Type B pancreatic cell (in vitro differentiated cells): ENCODE measurements at places on chromosomes 4 and X.

DNA sequence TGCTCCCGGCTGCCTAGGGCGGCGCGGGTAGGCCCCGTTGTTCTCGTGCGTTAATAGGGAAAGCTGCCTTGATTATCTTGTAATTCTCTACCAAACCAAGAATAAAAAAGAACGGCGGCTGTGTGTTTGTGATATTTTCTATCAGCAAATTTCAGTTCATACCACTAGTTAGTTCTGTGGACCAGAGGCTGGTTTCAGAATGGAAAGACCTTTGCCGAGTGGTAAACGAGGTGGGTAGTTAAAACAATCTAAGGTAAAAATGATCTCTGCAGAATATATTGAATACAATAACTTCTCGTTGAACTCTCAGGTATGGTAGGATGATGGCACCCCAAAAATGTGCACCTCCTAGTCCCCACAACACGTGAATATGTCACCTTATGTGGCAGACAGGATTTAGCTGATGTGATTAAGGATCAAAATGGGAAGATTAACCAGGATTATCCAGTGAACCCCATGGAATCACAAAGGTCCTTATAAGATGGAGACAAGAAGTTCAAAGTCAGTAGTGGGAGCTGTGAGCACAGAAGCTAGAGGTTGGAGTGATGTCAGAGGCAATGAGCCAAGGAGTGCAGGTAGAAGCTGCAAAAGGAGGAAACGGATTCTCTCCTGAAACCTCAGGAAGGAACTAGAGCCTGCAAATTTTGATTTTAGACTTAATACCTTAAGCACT lies 574 bp upstream of the CFAP97 start:
- DNase-seq: no peak
- peaks cover 9% of the 10 kb centered on the region for H3K27me3 ChIP-seq
- H3K4me1 ChIP-seq: peaks cover 34% of the 10 kb centered on the region
- H3K4me3 ChIP-seq: peak overlapping the region; percentile 85

- no peaks in the 10 kb centered on the region for H3K4me1 ChIP-seq
- H3K27ac ChIP-seq: no peak overlapping the region
- no peak for DNase-seq
- no peaks in the 10 kb centered on the region for H3K36me3 ChIP-seq
- H3K4me3 ChIP-seq: no peak overlapping the region
- no peaks in the 10 kb centered on the region for H3K27me3 ChIP-seq
Measured at GRCh38 chr4:143653031-143653430, 47.4 kb downstream of the FREM3 start.

GRCh38 chr4:123386609-123387008 lies 10.0 kb upstream of the SPRY1 start:
- H3K27me3 ChIP-seq: no peaks in the 10 kb centered on the region
- DNase-seq: no peak
- H3K4me1 ChIP-seq: peaks cover 5% of the 10 kb centered on the region
- H3K4me3 ChIP-seq: no peak overlapping the region
- no peaks in the 10 kb centered on the region for H3K36me3 ChIP-seq

DNA sequence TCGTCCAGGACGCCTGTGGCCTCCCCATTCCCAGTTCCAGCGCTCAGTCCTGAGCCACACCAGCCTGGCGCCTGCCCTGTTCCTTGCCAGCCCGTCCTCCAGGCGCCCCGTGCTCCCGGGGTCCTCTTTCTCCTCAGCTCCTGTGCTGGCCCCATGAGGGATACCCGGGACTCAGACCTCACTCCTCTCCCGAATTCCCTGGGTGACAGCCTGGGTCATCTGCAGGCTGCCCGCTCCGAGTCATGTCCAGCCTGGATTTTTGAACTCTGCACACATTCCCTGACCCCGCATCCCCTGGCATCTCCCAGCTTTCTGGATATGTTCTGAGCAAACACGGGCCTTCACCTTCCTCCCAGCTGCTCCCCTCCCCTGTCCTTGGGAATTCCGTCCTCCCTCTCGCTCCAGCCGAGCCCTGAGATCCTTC lies 14.9 kb upstream of the ADD1 start:
- peaks cover 8% of the 10 kb centered on the region for H3K36me3 ChIP-seq
- H3K4me1 ChIP-seq: no peaks in the 10 kb centered on the region

DNA sequence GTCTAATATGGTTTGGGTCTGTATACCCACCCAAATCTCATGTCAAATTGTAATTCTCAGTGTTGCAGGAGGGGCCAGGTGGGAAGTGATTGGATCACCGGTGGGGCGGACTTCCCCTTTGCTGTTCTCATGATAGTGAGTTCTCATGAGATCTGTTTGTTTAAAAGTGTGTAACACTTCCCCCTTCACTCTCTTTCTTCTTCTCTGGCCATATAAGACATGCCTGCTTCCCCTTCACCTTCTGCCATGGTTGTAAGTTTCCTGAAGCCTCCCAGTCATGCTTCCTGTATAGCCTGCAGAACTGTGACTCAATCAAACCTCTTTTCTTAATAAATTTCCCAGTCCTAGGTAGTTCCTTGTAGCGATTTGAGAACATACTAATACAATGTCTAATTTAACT lies 19.7 kb upstream of the SCRG1 start:
- DNase-seq: no peak
- H3K27ac ChIP-seq: no peak overlapping the region
- H3K27me3 ChIP-seq: no peaks in the 10 kb centered on the region
- H3K4me1 ChIP-seq: peaks cover 12% of the 10 kb centered on the region
- H3K36me3 ChIP-seq: peaks cover under 1% of the 10 kb centered on the region
- H3K4me3 ChIP-seq: no peak overlapping the region

DNA sequence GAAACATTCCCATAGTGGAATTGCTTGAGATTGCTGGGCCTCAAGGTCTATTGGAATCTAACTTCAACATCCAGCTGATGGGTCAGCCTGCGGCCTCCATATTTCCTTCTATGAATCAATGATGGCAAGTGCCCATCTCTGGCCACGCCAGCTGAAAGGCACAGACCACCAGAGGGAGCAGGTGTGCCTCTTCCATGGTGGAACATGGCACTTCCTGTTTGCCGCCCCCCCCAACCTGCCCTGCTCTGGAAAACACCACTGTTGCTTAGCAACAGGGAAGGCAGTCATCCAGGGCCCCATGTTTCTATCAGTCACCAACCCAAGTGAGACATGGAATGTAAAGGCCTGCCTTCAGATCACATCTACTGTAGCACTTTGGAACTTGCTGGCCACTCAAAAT lies 11.6 kb downstream of the PAGE4 start:
- no peak for DNase-seq
- no peaks in the 10 kb centered on the region for H3K27me3 ChIP-seq
- H3K4me3 ChIP-seq: no peak overlapping the region
- no peaks in the 10 kb centered on the region for H3K36me3 ChIP-seq
- peak overlapping the region; percentile 58 for H3K27ac ChIP-seq

GRCh38 chr4:183186813-183187212 lies 87.8 kb downstream of the WWC2 start:
- peaks cover 19% of the 10 kb centered on the region for H3K4me1 ChIP-seq
- H3K27ac ChIP-seq: no peak overlapping the region
- H3K36me3 ChIP-seq: peaks cover 7% of the 10 kb centered on the region
- no peak overlapping the region for H3K4me3 ChIP-seq
- H3K27me3 ChIP-seq: no peaks in the 10 kb centered on the region
- DNase-seq: no peak

GRCh38 chr4:19024047-19024446 lies 1002.5 kb upstream of the LCORL start:
- no peaks in the 10 kb centered on the region for H3K36me3 ChIP-seq
- no peaks in the 10 kb centered on the region for H3K27me3 ChIP-seq
- no peak for DNase-seq
- H3K4me1 ChIP-seq: peaks cover 25% of the 10 kb centered on the region
- H3K4me3 ChIP-seq: no peak overlapping the region

DNA sequence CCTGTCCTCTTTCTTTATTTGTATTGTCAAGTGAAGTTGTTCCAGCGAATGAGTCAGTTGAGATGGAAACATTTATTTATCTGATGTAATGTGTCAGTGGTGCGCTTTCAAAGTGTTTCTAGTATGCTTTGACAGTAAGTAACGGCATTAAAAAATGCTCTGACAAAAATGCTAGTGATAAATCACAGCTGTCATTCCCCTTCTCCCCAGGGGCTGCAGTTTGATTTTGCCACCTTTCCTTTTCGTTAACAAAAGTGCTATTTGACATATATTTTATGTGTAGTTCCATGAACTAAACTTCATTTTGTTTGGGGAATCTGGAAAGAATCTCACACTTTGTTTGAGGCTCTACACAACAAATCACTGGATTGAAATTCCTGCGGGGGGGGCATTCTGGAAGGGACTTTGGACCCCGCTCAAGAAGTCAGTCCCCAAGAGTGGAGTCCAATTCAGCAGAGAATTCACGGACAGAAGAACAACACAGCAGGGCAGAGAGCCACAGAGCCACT lies 7.6 kb upstream of the TBC1D19 start:
- H3K4me3 ChIP-seq: no peak overlapping the region
- H3K27ac ChIP-seq: no peak overlapping the region
- H3K4me1 ChIP-seq: peaks cover 8% of the 10 kb centered on the region

GRCh38 chr4:30866346-30866745 lies 146.2 kb downstream of the PCDH7 start:
- peaks cover 38% of the 10 kb centered on the region for H3K4me1 ChIP-seq
- H3K27ac ChIP-seq: peak overlapping the region; percentile 71
- H3K4me3 ChIP-seq: no peak overlapping the region
- H3K27me3 ChIP-seq: peaks cover 3% of the 10 kb centered on the region

DNA sequence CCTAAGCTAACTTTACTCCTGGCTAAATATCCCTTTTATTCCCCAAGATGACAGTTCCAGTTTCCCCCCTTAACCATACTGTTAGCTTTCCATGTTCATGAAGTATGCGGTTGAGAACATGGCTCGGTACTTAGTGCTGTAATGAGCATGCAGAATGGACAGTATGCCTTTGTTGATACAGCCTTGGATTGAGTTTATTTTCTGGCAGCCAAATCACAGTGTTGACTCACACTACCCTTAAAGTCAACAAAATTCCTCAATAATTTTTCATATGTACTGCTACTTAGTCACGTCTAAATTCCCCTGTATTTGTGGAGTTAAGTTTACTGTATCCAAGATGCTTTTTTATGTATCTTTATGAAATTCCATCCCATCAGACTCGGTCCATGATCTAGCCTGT lies 1.4 kb upstream of the VEGFC start:
- no peaks in the 10 kb centered on the region for H3K36me3 ChIP-seq
- peak overlapping the region; percentile 87 for H3K4me3 ChIP-seq
- DNase-seq: no peak
- peak overlapping the region; percentile 77 for H3K27ac ChIP-seq
- H3K4me1 ChIP-seq: peaks cover 17% of the 10 kb centered on the region

GRCh38 chrX:275967-276580 lies 5.1 kb upstream of the PLCXD1 start:
- DNase-seq: no peak
- H3K4me3 ChIP-seq: peak overlapping the region; percentile 83
- no peaks in the 10 kb centered on the region for H3K36me3 ChIP-seq
- H3K4me1 ChIP-seq: peaks cover 10% of the 10 kb centered on the region
- no peaks in the 10 kb centered on the region for H3K27me3 ChIP-seq
- H3K27ac ChIP-seq: peak overlapping the region; percentile 67

GRCh38 chr4:86302251-86302650 lies 57.6 kb downstream of the MAPK10 start:
- H3K36me3 ChIP-seq: peaks cover 4% of the 10 kb centered on the region
- peaks cover 12% of the 10 kb centered on the region for H3K4me1 ChIP-seq
- no peak overlapping the region for H3K4me3 ChIP-seq
